Suppressor macrophage treated with lipopolysaccharide for 4 hours (primary cell): ENCODE measurements at places on chromosomes 1 and 21.
A peak's percentile ranks its signal among the peaks of the same experiment; 100 is the strongest.

DNA sequence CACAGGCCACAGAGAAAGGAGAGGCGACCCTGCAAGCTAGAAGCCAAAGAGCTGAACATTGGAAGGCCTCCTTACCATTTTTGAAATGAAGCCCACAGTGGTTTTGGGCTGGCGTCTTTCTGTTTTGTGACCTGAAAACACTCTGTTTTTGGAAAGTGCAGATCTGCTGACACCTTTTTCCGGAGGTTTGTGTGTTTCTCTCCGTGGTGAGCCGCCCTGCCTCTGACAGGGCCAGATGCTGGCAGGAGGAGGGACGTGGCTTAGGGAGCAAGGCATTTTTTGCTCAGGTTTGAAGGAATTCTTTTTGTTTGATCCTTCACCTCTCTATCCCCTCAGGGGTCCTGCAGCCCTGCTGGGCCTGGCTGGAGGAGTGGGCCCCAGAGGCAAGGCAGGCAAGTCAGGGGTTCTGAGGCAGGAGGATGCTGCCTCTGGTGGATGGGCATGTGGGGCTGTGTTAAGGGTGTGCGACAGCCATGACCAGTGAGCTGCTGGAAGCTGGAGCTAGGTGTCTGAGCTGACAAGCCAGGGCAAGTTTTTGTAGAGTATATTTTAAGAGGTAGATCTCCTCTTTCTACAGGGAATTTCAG is 133.8 kb downstream of the CAMTA1 start:
- DNase-seq, result no peak

GRCh38 chr1:23895082-23895481 is 18.1 kb downstream of the CNR2 start:
- peak; percentile 83 for DNase-seq

- no peak for DNase-seq
Observed at GRCh38 chr1:43509007-43509739, 21.5 kb upstream of the PTPRF start.

DNA sequence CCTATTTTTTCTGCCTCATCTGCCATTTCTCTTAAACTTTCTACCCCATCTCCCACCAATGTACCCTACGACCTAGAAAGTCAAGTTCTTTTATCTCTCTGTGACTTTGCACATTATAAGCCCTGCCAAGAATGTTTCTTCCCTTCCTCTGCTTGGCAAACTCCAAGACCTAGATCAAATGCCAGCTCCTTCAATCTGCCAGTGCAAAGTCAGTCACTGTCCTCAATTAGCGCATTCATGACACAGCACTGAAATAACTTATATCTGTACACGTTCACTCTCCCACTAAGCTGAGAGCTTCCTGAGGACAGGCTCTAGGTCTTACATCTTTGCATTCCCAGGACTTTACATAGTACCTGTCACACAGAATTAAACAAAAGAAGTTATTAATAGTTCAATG is 21.4 kb upstream of the LSM10 start:
- no peak for DNase-seq
